ENCODE measurements at places on chromosomes 5 and 9.

GRCh38 chr9:79663300-79663699 is 91.5 kb downstream of the TLE4 start:
- DNase-seq = no peak

- DNase-seq = no peak
Observed at GRCh38 chr5:18802336-18802735, 1168.1 kb downstream of the TAF11L14 start.

- DNase-seq = no peak
Observed at GRCh38 chr5:130106480-130106879, 202.2 kb downstream of the CHSY3 start.

- DNase-seq = no peak
Observed at GRCh38 chr9:110143485-110143884, 64.5 kb downstream of the C9orf152 start.

GRCh38 chr9:82981552-82981951 is 81.4 kb downstream of the RASEF start:
- DNase-seq = no peak

- DNase-seq = peak; percentile 6
Observed at GRCh38 chr5:108867656-108868055, 120.0 kb downstream of the FER start.

DNA sequence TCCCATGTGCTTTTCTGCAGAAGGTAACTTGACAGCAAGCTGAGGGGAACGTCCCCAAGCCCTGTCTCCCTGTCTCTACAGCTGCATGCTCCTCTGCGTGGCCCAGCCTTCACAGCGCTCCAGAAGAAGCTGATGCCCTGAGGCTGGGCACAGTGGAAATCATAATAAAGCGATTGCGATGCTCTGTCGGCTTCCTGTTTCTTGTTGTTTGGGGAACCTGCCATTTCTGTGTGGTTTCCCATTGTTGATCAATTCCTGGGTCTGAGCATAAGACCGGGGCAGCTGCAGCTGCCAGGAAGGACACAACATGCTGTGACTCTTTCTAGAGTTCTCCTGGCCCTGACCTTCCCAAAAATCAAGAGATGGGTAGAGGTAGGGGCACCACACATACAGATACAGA is 7.2 kb upstream of the DNAJB5 start:
- no peak for DNase-seq

DNA sequence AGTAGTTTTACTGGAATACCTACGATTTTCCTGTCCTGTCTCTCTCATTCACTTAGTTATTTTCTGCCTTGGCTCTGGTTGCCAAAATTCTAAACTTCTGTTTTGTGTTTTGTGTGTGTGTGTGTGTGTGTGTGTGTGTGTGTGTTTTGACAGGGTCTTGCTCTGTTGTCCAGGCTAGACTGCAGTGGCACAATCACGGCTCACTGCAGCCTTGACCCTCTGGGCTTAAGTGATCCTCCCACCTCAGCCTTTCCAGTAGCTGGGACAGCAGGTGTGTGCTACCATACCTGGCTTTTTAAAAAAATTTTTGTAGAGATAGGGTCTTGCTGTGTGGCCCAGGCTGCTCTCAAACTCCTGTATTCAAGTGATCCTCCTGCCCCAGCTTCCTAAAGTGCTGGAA is 17.2 kb downstream of the UBE2D2 start:
- DNase-seq = no peak

GRCh38 chr5:43034591-43034968 is 5.5 kb downstream of the ANXA2R start:
- DNase-seq = no peak

GRCh38 chr5:141757402-141757801 is 75.4 kb upstream of the ARAP3 start:
- peak; percentile 5 for DNase-seq

- no peak for DNase-seq
Observed at GRCh38 chr9:133394687-133395271, 18.6 kb downstream of the STKLD1 start.

GRCh38 chr5:64977779-64978178 is 209.0 kb downstream of the CWC27 start:
- DNase-seq = no peak

DNA sequence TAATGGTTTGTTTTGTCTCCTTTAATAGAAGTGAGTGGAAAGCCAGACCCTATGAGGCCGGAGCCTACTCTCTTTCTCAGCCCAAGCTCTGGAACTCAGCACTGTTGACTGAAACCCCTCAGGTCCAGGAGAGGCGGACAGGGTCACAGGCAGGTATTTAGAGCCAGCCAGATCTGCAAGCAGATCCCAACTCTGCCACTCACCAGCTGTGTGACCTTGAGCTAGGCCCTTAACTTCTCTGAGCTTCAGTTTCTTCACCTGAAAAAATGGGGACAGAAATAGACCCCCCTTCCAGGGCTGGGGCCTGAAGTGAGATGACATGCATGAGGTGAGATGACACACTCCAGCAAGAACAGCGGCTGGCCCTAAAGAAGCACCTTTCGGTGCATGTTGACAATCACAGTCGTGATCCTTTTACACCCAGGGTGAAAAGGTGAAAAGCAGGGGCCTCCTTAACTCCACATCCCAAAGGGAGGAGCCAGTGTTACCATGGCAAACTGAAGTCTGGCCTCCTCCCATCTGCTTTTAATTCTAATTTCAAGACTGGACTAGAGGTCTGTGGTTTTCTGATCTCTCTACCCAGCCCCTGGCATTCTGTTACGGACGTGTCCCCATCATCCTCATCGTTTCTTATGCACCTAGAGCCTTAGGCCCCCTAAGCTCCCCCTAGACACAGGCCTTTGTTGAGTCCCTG is 27.2 kb downstream of the MORN5 start:
- DNase-seq = no peak

DNA sequence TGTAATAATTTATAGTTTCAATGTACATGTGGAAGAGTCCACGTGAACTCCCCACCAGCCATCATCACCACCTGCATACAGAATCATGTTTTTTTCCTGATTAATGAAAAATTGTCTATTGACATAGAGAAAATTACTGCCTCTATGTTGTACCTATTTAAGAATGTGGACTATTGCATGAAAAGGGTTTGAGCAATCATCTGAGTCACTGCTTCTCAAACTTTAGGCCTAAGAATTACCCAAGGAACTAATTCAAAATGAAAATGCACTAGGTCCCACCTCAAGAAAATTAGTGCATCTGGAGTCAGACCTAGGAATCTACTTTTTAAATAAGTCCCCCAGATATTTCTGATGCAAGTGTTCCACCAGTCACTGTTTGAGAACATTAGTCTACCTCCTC is 709.3 kb downstream of the MAT2B start:
- no peak for DNase-seq

- DNase-seq = no peak
Observed at GRCh38 chr5:17151686-17152085, 65.7 kb upstream of the BASP1 start.

DNA sequence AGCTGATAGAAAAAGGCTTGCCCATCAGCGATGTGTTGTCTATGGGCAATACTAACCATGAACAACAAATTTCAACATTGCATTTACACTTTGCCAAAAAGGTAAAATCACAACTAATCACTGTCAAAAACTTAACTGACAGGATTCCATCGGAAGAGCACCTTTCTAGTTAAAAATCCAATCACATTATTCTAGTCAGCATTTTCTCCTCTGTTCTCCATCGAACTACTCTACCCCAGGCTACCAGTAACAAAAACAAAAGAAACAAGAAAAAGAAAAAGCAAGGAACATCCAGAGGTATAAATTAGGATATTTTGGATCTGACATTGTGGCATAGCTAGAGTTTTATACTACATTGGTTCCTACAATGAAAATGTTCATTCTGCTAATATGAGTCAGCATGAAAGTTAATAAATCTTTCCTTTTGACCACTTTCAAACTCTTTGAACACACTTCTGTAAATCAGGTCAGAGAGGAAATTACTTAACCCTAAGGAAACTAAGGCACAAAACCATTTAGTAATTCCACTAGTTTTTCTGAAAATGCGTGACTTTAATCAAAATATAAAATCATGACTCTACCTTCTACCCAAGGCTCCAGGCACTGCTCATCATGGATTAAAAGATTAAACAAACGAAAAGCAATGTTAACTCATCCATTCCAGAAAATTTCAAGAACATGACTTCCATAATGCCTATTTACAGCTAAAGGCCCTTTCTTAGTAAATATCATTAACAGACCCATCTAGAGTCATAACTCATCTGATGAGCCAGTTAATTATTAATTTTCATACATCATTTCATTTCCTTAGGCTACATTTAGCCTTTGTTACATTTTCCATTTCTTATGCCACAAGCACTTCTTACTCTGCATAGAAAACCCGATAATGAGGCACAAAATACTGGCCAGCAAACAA is 10.2 kb downstream of the GLIS3 start:
- no peak for DNase-seq

DNA sequence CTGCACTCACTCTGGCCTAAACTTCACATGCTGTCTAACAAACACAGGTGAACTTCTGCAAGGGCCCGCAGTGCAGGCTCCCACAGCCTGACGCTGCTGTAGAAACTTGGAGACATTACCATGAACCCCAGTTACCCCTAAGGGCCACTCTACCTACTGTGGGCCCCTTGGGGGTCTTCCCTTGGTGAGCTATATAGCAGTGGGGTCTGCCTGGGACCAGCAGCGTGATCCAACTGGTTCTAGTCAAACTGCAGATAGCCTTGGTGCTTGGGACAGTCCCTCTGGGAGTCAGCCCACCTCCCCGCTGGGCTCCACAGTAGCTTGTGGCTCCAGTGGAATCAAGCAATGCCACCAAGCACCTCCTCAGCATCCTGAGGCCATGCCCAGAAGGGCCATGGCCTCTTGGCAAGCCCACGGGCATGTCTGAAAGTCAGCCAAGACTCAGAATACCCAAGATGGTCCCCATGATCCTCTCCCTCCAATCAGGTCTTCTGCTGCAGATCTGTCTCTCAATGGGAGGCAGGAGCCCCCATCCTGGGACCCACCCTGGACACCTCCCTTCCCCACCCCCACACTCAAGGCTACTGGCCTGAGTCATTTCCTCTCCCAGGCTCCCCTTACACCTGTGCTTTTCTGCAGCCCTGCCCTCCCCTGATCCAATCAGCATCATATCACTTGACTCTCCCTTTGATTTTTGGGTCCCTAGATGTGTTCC is 230.0 kb upstream of the IRX1 start:
- DNase-seq = no peak

GRCh38 chr9:112408275-112408674 is 28.4 kb downstream of the HSDL2 start:
- peak; percentile 9 for DNase-seq

DNA sequence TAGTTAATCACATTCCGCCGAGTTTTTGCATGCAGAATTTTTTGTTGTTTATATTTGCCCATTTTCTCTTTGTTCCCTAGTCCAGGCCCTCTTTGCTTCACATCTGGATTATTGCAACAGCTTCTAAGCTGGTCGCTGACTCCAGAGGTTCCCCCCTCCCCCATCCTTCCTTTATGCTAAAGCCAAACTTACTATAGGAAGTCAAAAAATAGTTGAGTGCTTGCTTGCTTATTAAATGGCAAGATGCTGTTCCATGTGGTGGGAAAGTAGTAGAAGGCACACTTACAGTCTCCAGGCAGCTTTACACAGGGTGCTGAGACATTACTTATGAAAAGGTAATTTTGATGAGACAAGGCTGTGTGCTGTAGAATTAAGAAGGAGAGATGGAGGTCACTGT is 1.3 kb downstream of the ZBTB34 start:
- DNase-seq = peak; percentile 13

GRCh38 chr5:144313147-144313726 is 142.6 kb downstream of the KCTD16 start:
- no peak for DNase-seq

DNA sequence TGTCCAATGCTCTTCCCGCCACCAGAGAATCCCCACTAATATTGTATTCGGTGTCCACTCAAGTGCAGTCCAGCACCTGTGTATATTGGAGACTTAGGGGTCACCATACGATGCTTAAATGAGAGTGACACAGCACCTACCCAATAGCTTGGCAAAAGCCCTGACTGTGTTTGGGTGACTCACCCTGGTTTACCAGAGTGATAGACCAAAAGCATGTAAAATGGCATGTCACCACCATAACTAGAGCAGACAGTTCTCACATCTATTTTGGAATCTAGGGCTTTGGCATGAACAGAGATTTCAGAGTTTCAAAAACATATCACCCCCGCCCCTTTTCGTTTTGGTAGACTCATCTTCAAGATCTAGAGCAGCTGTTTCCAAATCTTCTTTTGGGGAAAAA is 217.3 kb upstream of the RASEF start:
- no peak for DNase-seq

- peak; percentile 92 for DNase-seq
Observed at GRCh38 chr9:87714819-87715218, 11.1 kb upstream of the CTSL start.

DNA sequence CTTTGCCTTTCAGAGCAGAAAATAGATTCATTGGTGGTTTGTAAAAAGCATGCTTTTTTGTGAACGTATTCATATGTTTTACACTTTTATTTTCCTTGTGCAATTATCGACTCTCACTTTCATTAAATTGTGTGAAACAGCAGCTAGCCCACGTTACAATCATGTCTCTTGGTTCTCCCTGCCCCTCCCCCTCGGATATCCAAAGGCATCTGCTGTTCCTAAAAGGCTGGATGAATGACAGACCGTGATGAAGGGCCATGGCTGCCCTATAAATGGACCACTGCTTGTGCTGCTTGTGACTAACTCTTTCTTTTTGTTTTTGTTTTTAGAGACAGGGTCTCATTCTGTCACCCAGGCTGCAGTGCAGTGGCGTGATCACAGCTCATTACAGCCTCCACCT is 17.0 kb upstream of the SEMA4D start:
- no peak for DNase-seq

- no peak for DNase-seq
Observed at GRCh38 chr5:169181814-169182213, 119.1 kb downstream of the SLIT3 start.

- DNase-seq = peak; percentile 79
Observed at GRCh38 chr5:168477060-168477459, 9.2 kb upstream of the RARS1 start.

- DNase-seq = no peak
Observed at GRCh38 chr5:157266286-157267007, 524 bp downstream of the CYFIP2 start.

GRCh38 chr5:141437221-141437620 is 6.9 kb downstream of the PCDHGA12 start:
- no peak for DNase-seq

DNA sequence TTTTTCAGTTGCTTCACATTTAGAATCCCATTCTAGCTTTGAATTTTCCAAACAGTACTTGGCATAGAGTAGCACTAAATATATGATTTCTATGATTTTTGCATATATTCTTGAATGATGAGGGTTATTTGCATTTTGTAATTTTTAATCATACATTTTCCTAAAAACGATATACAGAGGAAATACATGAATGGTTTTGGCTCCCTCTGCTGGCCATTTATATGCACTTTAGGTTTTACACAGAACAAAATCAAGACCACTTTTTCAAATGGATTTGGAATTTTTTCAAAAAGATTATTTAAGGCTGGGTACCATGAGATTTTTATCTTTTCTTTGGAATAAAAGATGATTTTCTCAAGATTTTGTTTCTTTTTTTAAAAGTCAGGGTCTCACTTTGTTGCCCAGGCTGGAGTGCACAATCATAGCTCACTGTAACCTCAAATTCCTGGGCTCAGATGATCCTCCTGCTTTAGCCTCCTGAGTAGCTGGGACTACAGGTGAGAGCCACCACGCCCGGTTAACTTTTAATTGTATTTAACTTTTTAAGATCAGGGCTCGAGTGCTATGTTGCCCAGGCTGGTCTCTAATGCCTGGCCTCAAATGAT is 16.7 kb upstream of the COMMD10 start:
- peak; percentile 66 for DNase-seq
